ENCODE measurements at places on chromosomes 7 and 10.

GRCh38 chr7:124857672-124858235 is 71.9 kb downstream of the POT1 start:
- no peak for DNase-seq

DNA sequence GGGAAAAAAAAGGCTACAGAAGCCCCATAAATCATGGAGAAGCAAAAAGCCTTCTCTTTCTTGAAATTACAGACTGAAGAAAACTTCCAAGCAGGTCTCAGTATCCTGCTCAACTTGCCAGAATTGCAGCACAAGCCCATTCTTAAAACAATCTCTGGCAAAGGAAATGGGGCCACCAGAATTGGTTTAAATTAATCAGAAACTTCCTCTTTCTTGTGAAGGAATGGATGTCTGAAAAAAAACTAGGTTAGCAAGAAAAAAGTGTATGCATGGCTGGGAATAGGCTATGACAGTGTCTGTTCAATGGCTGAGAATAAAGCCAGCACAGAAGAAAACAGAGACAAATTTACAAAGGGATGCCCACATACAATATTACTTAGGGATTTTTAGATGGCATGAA is 59.1 kb downstream of the TFEC start:
- DNase-seq = no peak

DNA sequence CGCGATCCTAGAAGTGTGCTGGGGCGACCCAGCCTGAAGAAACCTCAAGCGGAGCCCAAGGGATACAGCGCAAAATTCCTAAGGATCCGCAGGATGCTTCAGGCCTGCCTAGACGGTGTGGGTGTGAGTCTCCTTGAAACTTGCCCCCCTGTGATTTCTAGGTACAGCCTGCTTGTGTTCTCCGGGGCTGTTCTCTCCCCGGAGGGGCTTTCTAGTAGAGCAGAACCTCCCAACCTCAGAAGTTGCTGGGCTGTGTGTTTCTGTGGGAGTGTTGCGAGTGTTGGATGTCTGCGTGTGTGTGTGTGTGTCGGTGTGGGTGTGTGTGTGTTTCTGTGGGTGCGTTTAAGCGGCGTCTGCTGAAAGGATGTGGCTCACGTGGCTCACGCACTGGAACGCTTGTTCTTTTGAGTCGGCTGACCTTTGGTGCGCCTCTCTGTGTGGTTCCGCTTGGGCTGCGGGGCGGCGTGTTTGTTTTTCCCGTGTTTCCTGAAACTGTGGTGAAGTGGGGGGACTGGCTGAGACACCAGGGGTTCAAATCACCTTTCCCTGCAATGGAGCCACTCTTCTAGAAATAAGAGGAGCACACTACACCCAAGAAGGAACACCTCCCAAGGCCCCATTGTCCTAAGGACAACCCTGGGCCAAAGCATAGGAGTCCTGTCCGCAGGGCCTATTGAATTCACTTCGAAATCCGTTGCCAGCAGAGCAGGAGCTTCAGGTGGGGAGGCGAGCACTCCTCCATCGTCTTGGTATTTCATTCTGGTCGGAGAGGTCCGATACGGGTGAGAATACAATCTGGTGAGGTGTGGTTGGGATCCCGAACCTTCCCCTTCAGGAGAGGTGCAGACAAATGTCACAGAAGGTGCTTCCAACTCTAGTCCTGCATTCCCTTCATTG is 25.1 kb upstream of the ZNF273 start:
- no peak for DNase-seq

DNA sequence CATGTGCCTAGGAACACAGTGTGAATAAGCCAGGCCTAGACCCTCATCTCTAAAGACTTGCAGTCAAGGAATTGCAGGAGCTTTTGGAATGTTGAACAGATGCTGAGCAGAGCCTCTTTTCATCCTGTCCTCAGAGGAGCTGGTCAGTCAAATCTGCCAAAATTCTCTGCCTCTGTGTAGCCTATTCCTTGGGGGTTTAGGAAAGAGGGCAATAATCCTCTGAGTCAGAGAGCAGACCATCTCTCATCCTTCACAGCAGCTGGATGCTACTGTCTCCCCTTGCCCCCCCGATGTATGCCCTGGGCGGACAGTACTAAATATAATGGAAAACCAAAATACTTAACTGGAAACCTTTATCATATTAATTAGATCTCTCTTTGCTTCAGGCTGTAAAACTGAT is 52.6 kb downstream of the BICC1 start:
- DNase-seq = no peak

DNA sequence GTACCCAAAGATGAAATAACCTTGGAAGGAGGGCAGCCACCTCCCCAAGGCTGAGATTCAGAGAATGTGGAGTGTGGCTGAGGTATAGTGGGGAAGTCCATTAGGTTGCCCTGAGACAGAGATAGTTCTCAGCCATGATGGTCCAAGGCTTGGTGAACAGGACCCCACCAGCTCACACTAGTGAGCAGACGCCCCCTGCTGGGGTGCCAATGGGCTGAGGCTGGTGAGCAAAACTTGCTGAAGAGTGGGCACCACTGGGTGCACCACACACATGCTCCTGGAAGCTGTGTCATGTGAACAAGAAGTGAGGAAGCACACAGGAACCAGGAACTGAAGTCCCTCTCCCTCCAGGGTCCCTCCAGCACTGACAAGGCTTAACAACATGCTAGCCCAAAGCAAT is 8.9 kb downstream of the FBXL13 start:
- no peak for DNase-seq

- no peak for DNase-seq
Measured at GRCh38 chr7:45324683-45325237, 167.2 kb downstream of the RAMP3 start.

GRCh38 chr7:88452646-88453045 is 146.0 kb upstream of the STEAP4 start:
- no peak for DNase-seq

GRCh38 chr10:30812018-30812851 is 182.7 kb upstream of the LYZL2 start:
- DNase-seq = no peak

- no peak for DNase-seq
Measured at GRCh38 chr7:100825215-100825671, 2.1 kb downstream of the EPHB4 start.

- DNase-seq = no peak
Measured at GRCh38 chr7:23467291-23467805, 2.9 kb downstream of the IGF2BP3 start.

DNA sequence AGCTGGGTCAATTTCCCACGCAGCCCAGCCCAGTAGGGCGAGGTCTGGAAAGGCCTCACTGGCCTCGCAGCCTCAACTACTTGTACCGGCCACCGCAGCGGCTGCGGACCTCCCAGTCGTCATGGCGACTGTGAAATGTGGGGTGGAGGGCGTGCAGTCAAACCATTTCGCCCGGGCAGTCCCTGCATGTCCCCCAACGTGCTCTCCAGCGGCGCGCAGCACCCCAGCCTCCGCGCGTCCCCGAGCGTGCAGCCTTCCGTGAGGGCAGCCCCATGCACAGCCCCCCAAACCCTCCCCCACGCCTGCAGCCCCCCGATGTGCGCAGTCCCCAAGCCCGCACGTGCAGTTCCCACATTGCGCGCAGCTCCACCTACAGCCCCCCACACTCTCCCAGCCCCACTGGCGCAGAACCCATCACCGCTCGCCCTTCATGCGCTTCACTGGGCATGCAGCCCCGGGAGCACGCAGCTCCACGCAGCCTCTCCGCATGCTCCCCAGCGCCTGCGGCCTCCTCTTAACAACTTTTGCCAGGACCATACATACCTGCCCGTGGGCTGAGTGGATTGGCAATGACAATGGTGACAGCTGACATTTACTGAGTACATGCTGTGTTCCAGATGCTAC is 34.5 kb upstream of the SFTPD start:
- DNase-seq = no peak

DNA sequence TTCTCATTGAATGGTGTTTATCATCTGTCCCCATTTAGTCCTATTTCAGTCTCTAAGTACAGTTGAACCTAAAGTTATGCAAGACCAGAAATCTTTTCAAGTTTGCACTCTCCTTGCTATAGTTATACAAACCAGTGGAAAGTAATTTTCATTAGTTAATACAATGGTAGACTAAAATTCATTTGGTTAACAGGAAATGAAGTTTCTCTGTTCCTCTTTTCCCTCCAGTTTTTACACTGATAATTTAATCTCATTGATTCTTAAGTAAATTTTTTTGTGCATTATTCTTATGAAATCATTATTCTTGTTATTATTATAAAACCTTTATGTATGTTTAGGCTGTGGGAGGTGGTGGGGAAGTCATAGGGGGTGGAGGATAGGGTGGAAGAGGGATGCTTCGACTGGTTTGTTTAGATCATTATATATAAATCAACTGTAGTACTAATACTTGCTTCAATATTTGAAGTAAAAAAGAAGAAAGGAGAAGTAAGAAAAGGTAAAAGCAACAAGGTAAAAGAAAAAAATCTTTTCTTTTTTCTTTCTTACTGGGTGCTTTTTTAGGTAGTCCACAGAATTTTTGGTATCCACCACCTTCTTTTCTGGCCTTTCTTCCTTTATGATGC is 104.1 kb downstream of the GPR85 start:
- no peak for DNase-seq

DNA sequence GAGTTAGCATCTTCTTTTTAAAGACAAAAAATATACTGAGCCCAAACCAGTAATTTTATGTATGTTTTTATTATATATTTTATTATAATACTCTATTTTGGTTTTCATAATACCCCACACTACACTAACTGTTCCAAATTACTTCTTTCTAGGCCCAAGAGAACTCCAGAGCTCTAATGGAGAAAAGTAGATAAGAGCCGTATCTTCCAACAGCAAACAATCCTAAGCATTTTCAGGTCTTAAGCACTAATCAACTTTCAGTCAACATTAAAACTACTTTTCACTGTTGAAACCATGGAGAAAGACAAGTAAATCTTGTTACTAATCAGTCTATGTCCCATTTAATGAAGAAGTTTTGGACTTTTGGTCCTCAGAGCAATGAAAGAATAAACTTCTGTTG is 55.1 kb downstream of the JMJD1C start:
- no peak for DNase-seq

DNA sequence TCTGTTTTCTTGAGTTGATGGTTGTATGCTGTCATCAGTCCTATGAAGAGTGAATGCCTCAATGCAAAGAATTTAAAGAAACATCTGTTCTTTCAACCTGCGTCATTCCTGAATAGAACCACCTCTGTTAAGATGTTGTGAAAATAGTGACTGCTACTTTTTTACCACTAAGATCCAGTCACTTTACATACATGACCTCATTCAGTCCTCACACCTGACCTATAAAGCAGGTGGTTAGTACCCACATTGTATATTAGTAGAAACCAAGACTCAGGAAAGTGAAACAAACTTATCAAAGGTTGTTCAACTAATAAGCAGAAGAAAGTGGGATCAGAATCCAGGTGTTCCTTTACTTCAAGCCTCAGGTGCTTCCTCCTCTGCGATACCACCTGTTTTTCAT is 64.8 kb downstream of the ITGB8 start:
- no peak for DNase-seq

DNA sequence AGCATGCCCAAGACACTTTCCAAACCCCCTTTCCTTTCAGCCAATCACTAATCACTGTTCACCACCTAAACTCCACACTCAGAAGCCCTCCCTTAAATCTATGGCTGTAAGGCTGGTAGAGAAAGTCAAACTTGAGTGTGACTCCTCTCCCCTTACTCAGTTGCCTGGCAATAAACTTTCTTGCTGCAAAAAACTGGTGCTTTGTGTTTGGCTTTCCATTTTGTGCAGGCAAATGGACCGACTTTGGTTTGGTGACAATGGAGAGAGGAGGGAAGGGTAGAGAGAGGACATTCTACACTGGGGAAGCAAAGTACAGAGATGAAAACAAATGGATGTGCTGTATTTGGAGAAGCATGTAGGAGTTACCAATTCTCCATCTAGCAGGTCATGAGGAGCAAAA is 84.9 kb downstream of the SLC25A13 start:
- no peak for DNase-seq

- DNase-seq = no peak
Measured at GRCh38 chr7:77808517-77808916, 9.9 kb downstream of the PHTF2 start.

GRCh38 chr7:134654104-134654775 is 7.6 kb downstream of the BPGM start:
- DNase-seq = no peak

GRCh38 chr7:98970016-98970615 is 91.8 kb downstream of the TRRAP start:
- DNase-seq = no peak

DNA sequence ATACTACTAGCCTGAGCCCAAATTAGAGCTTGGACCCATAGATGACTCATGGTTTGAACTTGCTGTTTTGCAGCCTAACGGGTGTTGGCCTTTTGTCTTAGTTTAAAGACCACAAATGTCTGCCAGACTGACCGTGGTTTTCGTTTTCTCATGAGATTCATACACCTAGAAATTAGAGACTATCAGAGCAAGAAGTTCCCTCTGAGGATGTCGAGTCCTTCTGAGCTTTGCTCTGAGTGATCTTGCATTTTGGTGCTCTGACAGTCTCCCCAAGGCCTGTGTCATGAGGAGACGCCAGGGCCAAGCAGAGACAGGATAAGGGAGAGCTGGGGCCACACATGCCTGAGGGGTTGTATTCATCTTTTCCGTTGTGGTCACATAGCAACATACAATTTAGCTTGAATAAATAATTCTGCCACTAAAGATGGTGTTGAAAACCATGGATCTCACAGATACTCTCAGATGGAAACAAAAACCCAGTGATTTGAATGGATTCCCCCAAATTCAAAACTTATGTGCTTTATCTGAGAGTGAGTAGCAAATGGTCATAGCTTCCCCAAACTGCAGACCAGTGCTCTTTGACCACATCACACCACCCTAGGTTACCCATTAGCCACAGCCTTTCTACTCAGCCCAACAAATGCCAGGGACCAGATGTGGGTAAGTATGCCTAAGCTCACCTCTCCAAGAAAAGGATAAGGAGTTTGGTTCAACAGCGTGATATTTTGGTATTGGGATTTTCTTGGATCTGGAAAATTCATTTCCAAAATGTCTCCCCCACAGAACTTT is 762.0 kb upstream of the IGFBP3 start:
- DNase-seq = no peak

- no peak for DNase-seq
Measured at GRCh38 chr10:1954300-1954699, 217.0 kb upstream of the ADARB2 start.

GRCh38 chr10:48707472-48707871 is 22.8 kb downstream of the WDFY4 start:
- no peak for DNase-seq

DNA sequence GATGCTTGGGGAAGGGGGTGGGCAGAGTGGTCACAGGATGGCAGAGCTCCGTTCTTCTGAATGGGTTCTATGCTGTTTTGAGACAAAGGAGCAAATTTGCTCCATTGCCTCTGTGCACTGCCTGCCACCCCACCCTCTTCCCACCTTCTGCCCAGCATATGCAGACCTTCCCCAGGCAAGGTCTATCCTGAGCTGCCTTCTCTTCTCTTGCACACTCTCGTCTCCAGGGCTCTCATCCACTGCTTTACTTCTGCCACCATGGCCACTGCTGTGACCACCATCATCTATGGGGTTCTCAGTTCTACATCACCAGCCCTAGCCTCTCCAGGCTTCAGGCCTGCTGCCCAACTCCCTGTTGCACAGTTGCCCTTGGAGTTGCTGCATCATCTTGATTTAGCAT is 230.4 kb downstream of the TMEM178B start:
- DNase-seq = no peak

- DNase-seq = no peak
Measured at GRCh38 chr7:80646083-80646865, 7.8 kb downstream of the CD36 start.

GRCh38 chr7:12581897-12582296 is 11.4 kb downstream of the SCIN start:
- DNase-seq = no peak

- DNase-seq = no peak
Measured at GRCh38 chr10:121369616-121370015, 228.6 kb downstream of the FGFR2 start.

GRCh38 chr10:101892782-101893391 is 49.3 kb upstream of the KCNIP2 start:
- no peak for DNase-seq

Data from NCI-H510A treated with DMSO at 0.1 percent for 48 hours (cell line).